ENCODE measurements at places on chromosomes 4 and X. TPM values are rescaled to one million over a fixed set of nuclear protein-coding genes. Genes with fewer than 3 reads are reported as not detected.

- DNase-seq: no peak
Observed at GRCh38 chrX:13130816-13131215, 86.4 kb upstream of the FAM9C start.

GRCh38 chr4:173332021-173332487 lies 2.1 kb downstream of the HMGB2 start:
- no peak for DNase-seq

DNA sequence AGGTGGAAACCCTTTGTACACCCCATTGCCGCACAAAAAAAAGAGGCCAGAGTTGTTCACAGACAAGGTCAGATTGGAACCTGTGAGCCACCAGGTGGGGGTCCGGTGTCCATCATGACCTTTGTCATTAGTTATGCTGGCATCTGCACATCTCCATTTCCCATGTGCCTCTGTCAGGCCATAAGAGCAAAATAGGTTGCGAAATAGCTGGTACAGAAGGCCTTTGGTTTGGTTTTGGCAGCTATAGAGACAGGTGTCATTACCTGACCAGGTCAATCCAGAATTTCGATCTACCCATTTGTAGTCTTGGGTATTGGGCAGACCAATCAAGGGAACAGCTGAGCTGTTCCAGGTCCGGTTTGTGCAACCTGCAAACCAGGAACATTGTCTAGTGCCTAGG lies 6.6 kb downstream of the ERVMER34-1 start:
- no peak for DNase-seq

DNA sequence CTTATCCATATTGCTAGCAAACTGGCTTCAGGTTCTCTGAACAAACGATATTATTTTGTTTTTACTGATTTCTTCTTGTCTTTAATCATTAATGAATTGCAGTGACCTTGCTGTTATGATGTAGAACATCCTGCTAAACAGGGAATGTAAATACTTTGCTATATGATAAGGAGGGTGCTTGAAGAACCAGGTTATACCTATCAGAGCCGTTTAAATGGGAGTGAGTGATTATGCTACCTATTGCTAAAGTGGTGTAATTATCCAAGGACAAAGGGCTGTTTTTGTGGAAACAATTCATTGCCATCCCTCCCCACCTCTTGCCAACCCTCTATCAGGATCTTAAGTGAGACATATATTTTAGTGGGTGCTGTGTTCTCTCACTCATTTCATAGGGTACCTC lies 788.9 kb downstream of the RPA4 start:
- DNase-seq: no peak

DNA sequence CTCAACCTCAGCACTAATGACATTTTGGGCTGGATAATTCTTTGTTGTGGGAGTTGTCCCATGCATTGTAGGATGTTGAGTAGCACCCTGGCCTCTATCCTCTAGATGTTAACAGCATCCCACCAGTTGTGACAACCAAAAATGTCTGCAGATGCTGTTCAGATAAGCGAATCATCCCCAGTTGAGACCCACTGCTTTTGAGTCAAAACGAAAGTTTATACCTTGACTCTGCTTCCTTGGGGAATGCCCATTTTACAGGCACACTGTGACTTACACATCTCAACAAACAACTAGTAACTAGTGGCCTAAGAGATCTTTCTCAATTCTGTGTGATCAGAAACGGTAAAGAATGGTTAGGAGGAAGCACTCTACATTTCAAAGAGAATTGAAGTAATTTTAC lies 37.0 kb downstream of the SEPSECS start:
- no peak for DNase-seq

The DDX53 gene
- not detected for total RNA-seq

GRCh38 chr4:83629945-83630721 lies 94.2 kb downstream of the GPAT3 start:
- DNase-seq: no peak

The PPAT gene
- total RNA-seq: 78.6 TPM

The TKTL2 gene
- not detected for total RNA-seq

DNA sequence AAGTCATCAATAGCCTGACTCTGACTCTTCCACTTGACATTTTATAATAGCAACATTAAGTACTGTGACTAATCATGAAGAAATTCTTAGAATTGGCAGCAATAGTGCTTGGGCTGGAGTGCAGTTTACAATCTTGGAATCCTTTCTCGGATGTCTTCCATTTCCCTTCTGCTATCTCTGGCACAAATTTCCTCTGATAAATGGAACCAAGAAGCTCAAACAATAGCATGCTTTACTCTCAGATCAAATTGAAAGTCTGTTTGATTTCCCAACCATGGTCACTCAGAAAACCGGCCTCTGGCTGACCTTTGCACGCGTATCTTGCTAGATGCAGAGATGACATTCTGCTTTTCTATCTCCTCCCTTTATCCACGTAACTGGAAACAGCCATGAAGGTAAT lies 99.0 kb upstream of the SPANXC start:
- DNase-seq: no peak

- no peak for DNase-seq
Observed at GRCh38 chr4:93127489-93127888, 701.1 kb upstream of the ATOH1 start.

DNA sequence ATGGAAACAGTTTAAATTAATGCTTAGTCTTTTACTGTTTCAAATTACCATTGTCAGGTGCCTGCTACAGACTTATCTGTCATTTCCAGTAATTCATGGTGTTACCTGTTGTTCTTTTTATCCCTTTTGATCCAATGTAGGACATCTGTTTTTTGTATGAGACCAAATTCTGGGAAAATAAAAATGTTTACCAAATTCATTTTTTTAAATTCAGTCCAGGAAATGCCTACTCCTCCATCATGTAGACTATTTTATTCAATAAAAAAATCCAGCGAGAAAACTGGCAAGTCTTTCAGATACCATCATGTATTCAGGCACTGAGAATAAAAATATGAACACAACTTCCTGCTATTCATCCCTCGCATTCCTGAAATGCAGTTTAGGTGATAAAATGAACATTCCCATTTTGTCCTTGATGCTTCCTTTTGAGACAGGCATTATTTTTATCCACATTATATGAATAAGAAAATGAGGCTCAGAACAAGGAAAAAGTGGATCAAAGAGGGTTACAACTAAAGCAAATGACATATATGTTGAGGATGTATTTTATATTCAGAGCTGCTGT lies 584.2 kb downstream of the SPRY1 start:
- DNase-seq: no peak

GRCh38 chr4:76002176-76002575 lies 5.1 kb downstream of the CXCL9 start:
- DNase-seq: no peak

- no peak for DNase-seq
Observed at GRCh38 chr4:72591547-72592454, 22.8 kb upstream of the ADAMTS3 start.

The UGT2B11 gene
- total RNA-seq: not detected

GRCh38 chr4:93199492-93199891 lies 629.1 kb upstream of the ATOH1 start:
- DNase-seq: peak; percentile 45

DNA sequence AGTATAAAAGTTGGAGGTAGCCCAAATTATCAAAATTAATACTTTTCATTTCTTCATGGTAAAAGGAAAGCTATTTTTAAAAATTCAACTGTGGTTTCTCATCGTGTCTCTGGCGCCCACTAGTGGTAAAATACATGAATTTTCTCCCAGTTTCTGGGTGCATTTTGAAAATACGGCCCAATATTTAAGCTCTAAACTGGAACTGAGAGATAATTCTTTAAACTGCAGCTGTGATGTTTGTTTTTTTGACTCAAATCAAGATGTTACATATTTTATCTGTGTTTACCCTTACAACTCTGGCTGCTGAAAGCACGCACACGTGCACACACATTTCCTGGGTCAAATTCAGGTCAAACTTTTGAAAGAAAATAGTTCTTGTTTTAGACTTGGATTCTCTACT lies 123.9 kb upstream of the ACSL4 start:
- DNase-seq: no peak

DNA sequence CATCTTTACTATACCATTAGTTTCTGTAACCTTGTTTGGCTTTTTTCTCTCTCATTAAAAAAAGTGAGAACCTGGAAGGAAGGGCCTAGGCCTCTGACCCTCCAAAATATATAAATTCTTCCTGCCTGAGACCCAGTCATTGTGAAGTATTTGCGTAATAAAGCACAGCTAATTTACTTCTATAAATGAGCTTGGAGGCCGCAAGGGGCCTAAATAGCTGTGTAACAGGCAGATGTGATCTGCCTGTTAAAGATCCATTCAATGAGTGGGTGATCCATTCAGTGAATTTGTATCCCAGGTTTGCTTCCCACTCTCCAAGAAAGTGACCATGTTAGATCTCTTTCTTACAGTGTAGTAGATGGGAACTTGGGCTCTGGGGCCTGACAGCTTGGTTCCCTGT lies 595 bp upstream of the PYURF start:
- no peak for DNase-seq

The CPE gene
- total RNA-seq: 29.3 TPM

Measured in HCT116 (cell line).